ENCODE measurements at places on chromosomes 12 and 14.

DNA sequence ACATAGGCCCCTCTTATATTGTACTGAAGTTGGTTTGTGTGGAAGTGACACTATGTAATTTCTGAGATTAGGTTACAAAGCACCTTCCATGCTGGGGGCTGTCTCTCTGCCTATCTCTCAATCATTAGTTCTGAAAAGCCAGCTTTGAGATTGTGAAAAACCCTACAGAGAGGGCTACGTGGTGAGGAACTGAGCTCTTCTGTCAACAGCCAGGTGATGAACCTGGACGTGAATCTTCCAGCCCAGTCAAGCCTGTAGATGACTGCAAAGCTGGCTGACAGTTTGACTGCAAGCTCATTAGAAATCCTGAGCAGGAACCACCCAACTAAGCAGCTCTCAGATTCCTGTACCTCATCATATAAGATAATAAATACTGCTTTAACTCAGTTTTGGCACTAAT lies 36.3 kb upstream of the BBS10 start:
- no peak for ATAC-seq

- no peak for ATAC-seq
Measured at GRCh38 chr14:98742001-98742400, 530.0 kb downstream of the BCL11B start.

DNA sequence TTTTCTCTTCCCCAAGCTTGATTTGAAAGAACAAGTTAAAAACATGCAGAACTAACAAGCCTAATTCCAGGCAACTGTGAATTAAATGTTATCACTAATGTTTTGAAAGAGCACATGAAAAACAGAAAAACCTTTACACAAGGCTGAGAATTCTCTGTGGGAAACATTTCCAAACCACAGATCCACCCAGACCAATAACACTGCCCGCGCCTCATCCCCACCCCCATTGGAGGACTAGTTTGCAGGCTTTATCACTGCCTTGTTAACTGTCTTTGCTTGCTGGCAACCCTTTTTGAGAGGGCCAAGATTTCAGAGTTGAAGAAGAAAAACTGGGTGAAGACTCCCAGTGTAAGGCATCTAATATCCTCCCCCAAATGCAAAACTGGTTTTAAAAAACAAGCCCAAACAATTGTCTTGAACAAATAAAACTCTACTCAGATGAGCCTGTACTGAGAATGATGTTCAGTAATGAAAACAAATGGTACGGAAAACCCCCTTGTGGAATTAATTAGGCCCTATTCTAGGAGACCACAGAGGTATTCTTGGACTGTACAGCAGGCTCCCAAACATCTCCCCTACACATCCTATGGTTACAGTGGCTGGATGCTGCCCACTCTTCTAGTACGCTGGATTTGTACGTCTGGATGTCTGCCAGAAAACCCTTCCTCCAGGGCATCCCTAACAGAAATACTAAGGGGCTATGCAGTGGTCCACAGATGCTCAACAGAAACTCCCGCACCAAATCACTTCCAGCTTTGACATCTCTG lies 5.8 kb downstream of the MAX start:
- ATAC-seq = no peak

DNA sequence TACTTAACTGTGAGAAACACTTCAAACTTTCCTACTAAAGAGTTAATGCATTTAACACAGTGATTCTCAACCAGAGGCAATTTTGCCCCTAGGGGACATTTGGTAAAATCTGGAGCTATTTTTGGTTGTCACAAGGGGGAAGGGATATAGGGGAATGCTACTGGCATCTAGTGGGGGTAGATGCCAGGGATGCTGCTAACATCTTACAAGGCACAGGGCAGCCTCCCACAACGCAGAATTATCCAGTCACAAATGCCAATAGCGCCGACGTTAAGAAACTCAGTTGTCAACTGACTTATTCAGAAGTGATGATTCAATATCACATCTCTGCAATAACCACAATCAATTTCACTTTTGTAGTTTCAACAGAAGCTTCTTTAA lies 2.0 kb downstream of the EEA1 start:
- no peak for ATAC-seq

DNA sequence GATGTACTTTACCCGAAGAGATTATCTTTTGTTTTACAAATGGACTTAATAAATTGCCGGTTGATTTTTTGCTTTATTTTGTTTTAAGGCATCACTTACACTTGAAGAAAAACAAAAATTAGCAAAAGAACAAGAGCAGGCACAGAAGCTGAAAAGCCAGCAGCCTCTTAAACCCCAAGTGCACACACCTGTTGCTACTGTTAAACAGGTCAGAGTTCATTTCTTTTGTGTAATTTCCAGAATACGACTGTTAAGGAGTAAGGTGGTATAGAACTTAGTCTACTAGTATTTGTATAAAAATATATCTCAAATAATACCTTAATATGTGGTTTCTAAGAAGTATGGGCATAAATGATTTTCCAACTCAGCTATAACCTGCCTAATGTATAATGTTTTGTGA lies 19.6 kb upstream of the SLC17A8 start:
- no peak for ATAC-seq

- no peak for ATAC-seq
Measured at GRCh38 chr12:88944397-88944796, 364.1 kb upstream of the KITLG start.

GRCh38 chr14:89384023-89384422 lies 33.0 kb downstream of the FOXN3 start:
- peak; percentile 97 for ATAC-seq

- ATAC-seq = no peak
Measured at GRCh38 chr12:121279071-121279375, 17.5 kb downstream of the CAMKK2 start.

DNA sequence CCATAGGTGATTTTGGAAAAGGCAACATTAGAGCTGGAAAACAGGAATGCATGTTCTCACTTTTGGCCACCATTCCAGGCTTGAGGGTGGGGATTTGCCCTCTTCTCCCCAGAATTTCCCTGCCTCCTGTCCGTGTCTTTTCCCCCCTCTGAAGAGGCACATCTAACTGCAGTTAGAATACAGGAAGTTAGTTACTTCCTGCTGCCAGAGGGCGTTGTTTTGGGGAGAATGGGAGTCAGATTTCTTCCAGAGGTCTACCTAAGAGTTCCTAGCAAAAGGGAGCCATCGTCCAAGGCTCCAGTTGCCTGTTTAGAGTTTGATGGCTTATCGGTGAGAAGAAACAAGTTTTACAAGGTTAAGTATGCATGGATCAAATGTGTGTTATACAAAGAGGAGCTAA lies 112.8 kb upstream of the IGF1 start:
- ATAC-seq = no peak

GRCh38 chr14:103696070-103696402 lies 19.2 kb downstream of the XRCC3 start:
- ATAC-seq = no peak

- ATAC-seq = no peak
Measured at GRCh38 chr12:84058136-84058535, 854.5 kb downstream of the SLC6A15 start.

DNA sequence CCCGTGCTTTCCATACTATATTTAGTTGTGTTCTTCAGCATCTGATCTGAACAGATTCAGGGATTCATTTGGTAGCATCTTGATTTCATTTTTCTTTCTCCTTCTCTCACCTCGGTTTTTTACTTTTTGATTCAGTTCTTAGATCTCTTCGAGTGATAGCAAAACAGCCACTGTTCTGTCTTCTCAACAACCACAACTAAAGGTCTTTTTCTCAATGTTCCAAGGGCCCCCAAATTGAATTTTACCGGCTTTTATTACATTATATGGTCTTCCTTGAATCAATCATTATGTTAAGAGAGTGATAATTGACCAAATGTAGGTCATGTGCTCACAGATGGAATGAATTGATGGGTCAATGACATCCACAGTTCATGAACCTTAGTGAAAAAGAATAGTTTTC lies 164.5 kb upstream of the LMNTD1 start:
- ATAC-seq = no peak

DNA sequence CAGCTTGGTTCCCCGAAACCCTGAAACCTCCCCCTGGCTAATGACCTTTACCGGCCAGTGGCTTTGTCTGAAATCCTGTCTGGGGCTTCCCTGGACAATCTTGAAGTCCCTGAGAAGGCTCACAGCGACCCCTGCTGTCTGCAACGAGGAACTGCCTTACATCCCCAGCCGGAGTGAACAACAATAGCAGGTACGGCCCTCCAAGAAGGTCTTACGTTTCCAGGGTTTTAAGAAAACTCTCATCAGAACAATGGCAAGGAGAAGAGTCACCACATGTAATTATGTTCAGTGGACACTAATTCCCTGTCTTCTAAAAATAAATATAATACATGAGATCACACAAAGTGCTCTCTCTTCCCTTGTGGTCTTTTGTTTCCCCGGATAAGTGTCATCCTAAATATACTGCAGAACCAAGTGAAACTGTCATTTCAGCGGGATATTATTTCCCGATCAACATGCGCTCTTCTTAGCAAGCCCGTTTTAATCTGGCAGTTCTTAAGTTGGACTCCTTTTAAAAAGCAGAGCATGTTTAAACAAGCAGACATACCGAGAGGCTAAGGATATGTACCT lies 53.3 kb downstream of the RBM19 start:
- ATAC-seq = no peak

- no peak for ATAC-seq
Measured at GRCh38 chr12:29346769-29347421, 34.1 kb downstream of the ERGIC2 start.

GRCh38 chr12:13093191-13093847 lies 10.1 kb downstream of the GSG1 start:
- ATAC-seq = no peak

Data from stimulated activated memory B cell treated with anti-CD40 and anti-IgM and Interleukin-4, amounts not matched to agents 10 μg/mL and 1 μg/mL and 100 μg/mL, for 72 hours (primary cell).